Pulmonary artery endothelial cell (primary cell): ENCODE measurements at places on chromosomes 11 and 22.

DNA sequence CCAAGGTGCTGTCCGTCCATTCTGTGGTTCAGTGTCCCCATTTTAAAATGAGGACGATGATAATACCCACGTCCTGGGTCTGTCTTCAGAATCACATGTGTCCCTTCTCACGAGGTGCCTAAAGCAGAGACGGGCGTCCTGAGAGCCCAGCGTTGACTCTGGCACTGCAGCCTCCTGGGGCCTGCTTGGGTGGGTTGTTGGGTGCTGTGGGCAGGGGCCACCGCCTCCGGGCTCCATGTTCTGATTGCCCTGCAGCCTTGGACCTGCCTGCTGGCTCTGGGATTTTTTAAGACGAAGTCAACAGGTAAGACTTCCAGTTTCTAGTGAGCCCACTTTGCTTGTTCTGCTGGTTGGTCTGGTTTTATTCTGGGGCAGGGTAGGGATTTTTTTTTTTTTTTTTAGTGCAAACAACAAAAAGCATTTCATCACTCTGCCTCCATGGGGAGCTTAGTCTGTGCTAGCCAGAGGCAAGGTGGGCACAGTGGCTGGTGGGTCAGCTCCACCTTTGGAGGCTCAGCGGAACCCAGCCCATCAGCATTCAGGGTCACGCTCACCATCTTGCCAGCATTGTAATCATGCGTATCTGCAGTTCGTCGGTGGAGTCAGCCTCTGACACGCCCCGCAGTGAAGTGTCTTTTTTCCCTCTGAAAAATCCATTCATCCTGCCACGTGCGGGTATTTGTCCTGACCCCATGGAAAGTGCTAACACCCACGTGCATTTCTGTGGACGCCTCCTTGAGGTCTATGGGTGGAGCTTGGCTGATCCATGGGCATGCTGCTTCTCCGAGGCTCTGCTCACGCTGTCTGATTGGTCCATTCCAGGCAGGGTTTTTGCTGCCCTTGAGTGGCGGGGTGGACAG, 28.3 kb downstream of the NADSYN1 start:
- DNase-seq, result no peak

- DNase-seq, result no peak
Observed at GRCh38 chr11:44356351-44356750, 46.4 kb upstream of the ALX4 start.

- DNase-seq, result no peak
Observed at GRCh38 chr22:36636916-36637315, 66.6 kb downstream of the CACNG2 start.

- no peak for DNase-seq
Observed at GRCh38 chr22:35739076-35739930, 21.6 kb downstream of the APOL5 start.

- no peak for DNase-seq
Observed at GRCh38 chr11:96863520-96863919, 473.7 kb downstream of the JRKL start.
